ENCODE measurements at places on chromosomes 13 and 19.

DNA sequence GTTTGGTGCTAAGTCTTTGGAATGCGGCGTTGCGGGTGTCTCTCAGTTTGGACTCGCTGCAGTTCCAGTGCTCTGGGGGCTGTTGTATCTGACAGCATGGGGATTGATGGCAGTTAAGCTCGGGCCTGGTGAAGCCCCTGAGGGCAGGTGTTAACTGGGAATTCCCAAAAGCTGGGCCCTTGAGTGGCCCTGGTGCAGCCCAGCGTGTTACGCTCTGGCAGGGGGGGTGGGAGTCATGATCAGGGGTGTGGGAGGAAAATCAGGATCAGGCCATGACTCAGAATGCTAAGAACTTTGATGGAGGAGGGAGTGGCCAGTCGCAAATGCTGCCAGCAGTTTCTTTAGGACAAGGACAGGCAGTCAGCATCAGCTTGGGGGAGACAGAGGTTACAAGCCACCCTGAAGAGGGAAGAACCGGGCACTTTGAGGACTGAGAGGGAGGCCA is 19.6 kb downstream of the AP2A1 start:
- DNase-seq, result no peak

- DNase-seq, result no peak
These were observed 39.5 kb upstream of the GRTP1 start for GRCh38 chr13:113403255-113404104.

- DNase-seq, result no peak
These were observed 7.7 kb downstream of the TECR start for GRCh38 chr19:14536926-14537692.

- peak; percentile 94 for DNase-seq
These were observed at the start of gene MLLT1 for GRCh38 chr19:6279931-6280591. Gene MLLT1, minus strand, starts transcription at chr19:6279975. Its CDS starts 191 bp downstream, at chr19:6279784.

GRCh38 chr19:56778351-56778750 is 62.2 kb downstream of the PEG3 start:
- no peak for DNase-seq

DNA sequence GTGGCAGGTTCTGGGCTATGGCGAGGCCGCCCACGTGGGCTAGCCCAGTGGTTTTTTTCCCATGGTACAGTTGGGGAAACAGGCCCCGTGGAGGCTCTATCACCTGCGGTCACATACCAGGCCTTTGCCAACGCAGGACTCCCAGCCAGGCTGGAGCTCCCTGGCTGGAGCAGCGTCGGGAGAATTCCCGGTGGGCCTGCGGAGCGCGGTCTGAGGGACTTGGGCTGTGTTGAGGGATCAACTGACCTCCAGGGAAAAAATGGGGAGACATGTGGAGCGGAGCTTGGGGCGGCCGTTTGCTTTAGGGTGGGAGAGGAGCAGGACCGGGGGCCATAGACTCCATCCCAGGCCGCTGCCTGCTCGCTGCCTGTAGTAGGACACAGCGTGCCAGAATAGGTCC is 16.4 kb downstream of the DOT1L start:
- no peak for DNase-seq

DNA sequence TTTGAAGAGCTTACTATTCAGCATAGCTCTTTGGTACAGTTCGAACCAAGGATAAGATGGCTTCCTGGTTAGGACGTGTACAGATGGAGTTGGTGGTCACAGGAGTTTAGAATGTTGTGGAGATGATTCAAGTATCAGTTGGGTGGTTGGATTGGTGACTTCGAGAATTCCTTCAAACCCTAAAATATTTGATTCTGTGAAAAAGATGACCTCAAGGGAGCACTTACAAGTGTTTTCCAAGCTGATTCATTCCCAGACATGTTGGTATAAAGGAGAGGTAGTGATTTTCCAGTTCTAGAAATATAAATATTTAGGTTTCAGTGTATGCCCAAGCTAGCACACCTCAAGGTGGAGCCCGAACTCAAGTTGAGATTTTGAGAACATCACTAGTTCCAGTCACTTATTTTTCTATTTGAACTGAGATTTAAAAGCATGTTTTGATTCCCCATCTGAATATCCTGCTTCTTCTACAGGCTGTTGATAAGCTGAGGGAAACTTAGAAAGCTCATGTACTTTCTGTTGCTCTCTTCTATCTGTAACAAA is 306.1 kb downstream of the DCT start:
- DNase-seq, result no peak

DNA sequence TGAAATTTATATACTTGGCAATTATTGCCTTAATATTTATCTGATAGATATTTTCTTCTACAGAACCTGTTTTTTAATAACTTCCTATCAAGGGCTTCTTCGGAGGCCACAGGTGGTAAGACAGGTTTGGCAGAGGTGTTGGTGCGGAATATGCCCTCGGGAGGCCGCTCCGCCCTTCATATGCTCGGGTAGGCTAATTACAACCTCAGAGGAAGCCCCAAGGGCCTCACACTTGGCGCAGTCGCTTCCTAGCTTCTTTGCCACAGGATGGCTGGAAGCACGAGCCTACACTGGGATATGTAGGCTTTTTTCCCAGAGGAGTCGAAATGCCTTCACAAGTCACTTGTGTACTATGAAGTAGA is 68.8 kb downstream of the LMO7 start:
- DNase-seq, result no peak

DNA sequence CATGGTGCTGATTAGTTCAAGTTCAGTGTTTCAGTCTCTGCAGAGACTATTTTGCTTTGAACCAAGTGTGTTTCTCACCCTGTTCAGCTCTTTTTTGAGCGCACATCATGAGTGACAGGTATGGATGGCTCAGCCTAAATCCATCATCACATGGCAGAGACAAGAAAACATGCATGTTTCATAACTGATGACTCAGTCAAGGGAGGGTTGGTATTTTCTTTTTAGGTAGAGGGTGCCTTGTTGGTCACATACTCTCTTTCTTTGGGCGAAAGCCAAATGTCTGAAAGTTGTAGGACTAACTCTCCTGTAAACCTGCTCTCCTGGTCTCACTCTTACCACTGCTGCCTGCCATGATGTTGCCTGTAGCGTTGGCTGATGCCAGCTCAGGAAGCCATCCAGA is 48.1 kb upstream of the RAP2A start:
- no peak for DNase-seq

DNA sequence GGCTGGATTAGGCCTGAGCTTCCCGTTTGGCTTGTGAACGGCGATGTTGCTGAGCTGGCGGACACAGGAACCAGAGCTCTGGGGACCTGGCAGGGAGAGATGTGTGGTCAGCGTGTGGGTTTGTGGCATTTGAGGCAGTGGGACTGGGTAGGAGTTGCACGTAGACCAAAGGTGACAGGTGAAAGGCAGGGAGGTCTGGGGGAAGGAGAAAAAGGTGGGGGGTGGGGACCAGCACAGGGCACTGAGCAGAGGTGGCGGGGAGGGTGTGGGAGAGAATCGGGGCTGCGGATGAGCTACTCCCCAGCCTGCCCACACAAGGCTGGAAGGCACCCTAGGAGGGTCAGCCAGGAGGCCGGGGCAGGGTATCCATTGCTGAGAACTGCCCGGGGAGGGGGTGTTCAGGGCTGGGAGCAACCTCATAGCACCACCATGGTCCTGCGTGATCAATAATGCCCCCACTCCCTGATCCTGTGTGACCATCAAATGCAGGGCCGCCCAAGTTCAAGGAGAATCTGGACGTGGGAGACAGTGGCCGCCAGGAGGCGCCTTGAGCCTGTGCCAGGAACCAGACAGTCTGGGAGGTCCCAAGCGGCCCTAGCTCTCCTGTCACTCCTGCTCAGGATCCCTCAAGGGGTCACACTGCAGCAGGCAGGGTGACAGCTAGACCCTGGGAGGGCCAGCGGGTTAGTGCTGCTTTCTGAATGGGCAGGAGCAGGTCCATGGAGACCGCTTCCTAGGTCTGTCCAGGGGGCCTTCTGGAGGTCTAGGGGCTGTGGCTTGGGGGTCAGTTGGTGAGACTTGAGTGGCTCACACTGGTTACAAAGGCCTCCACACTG is 12.8 kb upstream of the SELENOW start:
- DNase-seq, result no peak
